ENCODE measurements at places on chromosomes 3 and 15. TPM values are rescaled to one million over a fixed set of nuclear protein-coding genes. Genes with fewer than 3 reads are reported as not detected.
A peak's percentile ranks its signal among the peaks of the same experiment; 100 is the strongest.

Gene CXCR6
- total RNA-seq: 2.9 TPM

Gene P2RY1
- 5.4 TPM for total RNA-seq

Gene RNF13
- total RNA-seq: 52.4 TPM

Gene EIF4E3
- total RNA-seq: 8.2 TPM

Gene DISP2
- under 0.01 TPM for total RNA-seq

- no peak overlapping the region for H3K27ac ChIP-seq
- H3K4me3 ChIP-seq: no peak overlapping the region
- DNase-seq: no peak
- H3K27me3 ChIP-seq: no peaks in the 10 kb centered on the region
- H3K4me1 ChIP-seq: peaks cover 5% of the 10 kb centered on the region
- H3K36me3 ChIP-seq: no peaks in the 10 kb centered on the region
Observed at GRCh38 chr3:157531771-157532170, 28.6 kb upstream of the VEPH1 start.

DNA sequence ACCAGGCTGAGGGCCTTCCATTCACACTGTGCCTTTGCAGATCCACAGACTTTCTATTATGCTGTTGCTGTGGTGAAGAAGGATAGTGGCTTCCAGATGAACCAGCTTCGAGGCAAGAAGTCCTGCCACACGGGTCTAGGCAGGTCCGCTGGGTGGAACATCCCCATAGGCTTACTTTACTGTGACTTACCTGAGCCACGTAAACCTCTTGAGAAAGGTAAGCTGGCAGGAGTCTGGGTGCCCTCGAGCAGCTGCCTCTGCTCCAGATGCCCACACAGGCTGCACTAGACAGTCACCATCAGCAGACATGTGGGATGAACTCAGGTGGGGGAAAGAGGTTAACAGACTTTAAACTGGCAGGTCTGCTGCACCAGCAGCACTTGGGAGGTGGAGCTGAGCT, 8.3 kb downstream of the TF start:
- H3K4me3 ChIP-seq: no peak overlapping the region
- no peak for DNase-seq
- no peaks in the 10 kb centered on the region for H3K36me3 ChIP-seq

DNA sequence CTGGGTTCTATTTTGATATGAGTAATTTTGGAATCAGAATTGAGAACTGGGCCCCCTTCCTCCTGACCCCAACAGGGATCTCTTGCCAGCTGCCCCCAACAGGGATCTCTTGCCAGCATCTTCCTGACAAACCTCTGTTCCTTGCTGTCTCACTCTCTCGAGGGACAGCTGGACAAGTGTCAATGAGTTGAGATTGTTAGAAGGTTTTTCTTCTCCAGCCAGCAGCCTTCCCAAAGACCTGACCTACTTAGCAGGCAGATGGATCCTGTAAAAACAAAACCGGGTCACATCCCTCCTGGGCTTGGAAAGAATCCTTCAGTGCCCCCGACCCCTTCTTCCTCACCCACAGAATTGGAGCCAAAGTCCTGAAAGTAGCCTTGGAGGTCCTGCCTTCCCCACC, 21.6 kb downstream of the LIMD1 start:
- H3K36me3 ChIP-seq: no peaks in the 10 kb centered on the region
- no peak for DNase-seq

DNA sequence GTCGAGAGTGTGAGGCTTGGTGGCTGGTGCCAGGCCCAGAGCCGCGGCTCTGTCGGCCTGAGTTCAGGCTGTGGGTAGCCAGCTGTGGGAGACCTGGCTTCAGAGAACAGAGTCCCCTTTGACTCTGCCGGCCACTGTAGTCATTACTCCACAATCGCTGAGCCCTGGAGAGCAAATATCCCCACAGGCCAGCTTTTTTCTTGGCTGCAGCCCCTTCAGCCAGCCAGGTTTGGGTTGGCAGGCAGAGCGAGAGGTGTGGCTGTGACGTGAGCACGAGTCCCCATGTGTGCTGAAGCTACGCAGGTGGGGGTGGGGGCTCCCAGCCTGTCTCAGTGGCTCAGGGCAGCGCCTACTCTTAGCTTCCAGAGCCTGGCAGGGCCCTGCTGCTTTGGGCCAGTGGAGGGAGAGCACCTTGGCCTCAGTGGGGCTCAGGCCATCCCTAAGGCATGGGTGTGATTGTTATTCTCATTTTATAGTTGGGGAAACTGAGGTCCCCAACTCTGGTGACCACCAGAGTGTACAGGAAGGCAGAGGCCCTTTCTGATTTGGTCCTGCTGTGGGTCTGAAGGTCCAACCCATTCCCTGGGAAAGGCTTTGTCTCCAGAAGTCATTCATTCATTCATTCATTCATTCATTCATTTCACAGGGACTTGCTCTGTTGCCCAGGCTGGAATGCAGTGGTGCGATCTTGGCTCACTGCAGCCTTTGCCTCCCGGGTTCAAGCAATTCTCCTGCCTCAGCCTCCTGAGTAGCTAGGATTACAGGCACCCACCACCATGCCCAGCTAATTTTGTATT, 45.7 kb upstream of the LCTL start:
- peaks cover 9% of the 10 kb centered on the region for H3K4me1 ChIP-seq

DNA sequence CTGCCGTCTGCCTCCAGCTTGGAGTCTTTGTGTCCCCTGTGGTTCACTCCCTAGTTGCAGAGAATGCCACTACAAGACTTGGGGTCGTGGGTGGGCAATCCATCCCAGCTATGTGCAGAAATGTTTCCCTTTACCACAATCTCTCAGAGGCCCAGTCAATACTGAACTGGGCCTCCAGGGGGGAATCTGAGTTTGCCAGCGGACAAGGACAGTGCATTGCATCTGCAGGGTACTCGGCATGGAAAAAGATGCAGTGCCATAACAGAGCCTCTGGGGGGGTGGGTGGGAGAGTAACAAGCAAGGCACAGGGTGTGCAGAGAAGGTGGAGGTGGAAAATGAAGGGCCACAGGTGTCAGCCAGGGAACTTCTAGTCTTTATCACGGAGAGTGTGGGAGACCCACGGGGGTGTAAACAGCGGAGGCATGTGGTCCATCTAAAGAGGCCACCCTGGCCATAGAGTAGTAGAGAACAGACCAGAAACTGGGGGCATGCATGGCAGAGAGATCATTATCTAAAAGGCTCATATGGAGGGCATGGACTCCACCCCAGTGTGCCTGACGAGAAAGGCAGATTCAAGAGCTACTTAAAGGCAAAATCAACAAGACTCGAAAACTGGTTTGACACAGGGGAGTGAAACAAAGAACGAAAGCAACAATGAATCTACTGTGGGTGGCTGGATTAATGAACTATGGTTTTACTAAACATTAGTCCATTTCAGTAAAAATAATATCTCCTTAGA, 182.4 kb downstream of the ANXA2 start:
- DNase-seq: no peak
- H3K27ac ChIP-seq: no peak overlapping the region
- no peaks in the 10 kb centered on the region for H3K27me3 ChIP-seq
- H3K36me3 ChIP-seq: no peaks in the 10 kb centered on the region

GRCh38 chr3:138875096-138875753, 40.5 kb upstream of the PIK3CB start:
- H3K36me3 ChIP-seq: no peaks in the 10 kb centered on the region
- H3K4me3 ChIP-seq: no peak overlapping the region
- H3K27me3 ChIP-seq: no peaks in the 10 kb centered on the region
- H3K27ac ChIP-seq: no peak overlapping the region

- no peaks in the 10 kb centered on the region for H3K36me3 ChIP-seq
- H3K4me3 ChIP-seq: no peak overlapping the region
- no peaks in the 10 kb centered on the region for H3K27me3 ChIP-seq
- H3K4me1 ChIP-seq: no peaks in the 10 kb centered on the region
Observed at GRCh38 chr3:88211096-88211890, 61.5 kb downstream of the C3orf38 start.

GRCh38 chr15:42994546-42994945, 74.0 kb upstream of the TTBK2 start:
- no peak overlapping the region for H3K4me3 ChIP-seq
- no peaks in the 10 kb centered on the region for H3K27me3 ChIP-seq
- no peak overlapping the region for H3K27ac ChIP-seq
- no peaks in the 10 kb centered on the region for H3K4me1 ChIP-seq
- H3K36me3 ChIP-seq: peaks cover 11% of the 10 kb centered on the region

DNA sequence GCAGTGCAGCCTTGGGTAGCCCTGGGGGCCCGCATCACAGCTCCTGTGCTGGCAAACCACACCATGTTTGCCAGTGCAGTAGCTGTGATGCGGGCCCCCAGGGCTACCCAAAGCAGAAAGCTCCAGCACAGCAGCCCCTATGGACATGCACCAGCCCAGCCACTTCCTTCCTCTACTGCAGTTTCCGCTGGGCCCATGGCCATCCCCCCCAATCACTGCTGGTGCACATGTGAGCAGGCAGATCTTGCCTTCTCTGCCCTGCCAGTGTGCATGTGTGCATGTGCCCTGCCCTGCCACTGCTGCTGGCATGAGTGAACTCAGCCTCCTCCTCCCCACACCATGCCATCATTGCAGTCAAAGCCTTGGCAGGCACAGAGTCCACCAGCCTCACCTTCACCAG, 20.1 kb upstream of the MINAR1 start:
- H3K27ac ChIP-seq: no peak overlapping the region
- H3K36me3 ChIP-seq: no peaks in the 10 kb centered on the region
- no peak overlapping the region for H3K4me3 ChIP-seq
- DNase-seq: no peak

GRCh38 chr15:64521201-64521600, 60.8 kb downstream of the ZNF609 start:
- peak; percentile 18 for DNase-seq
- H3K36me3 ChIP-seq: no peaks in the 10 kb centered on the region
- H3K4me3 ChIP-seq: no peak overlapping the region
- H3K27ac ChIP-seq: peak overlapping the region; percentile 61
- H3K27me3 ChIP-seq: no peaks in the 10 kb centered on the region

DNA sequence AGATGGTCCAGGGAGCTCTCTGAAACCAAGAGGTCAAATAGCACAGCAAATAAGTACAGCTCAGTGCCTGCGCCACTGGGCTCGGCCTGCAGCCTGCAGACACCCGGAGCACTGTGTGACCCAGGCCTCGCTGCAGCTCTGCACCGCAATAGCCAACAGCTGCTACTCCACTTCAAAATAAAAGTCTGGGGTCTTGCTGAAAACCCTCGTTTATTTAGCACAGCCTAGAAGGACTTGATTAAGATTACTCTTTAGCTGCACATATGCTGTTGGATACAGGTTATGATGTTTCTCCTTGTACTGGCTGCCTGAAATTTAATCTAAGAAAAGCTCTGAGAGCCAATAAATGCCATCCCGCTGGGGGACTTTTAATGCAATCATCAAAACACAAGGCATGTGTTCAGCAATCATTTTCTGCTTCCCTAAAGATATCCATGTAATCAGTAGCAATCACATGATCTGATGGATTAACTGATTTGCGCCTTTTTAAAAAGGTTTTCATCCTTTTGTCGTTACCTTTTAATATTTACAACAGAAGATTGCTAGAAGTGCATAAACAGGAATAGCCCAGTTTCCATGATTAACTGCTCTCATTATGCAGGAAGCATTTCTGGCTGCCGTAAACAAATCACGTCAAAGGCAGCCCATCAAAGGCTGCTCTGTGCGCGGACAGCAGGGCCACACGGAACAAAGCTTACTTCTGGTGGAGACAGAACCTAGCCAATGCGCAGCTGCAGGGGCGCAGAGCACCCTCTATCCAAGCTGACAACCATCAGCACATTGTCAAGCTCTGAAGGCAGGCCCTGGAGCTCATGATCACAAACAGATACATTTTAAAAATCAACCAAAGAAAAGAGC, 58.8 kb downstream of the CLASP2 start:
- H3K27me3 ChIP-seq: no peaks in the 10 kb centered on the region
- peak overlapping the region; percentile 20 for H3K27ac ChIP-seq

DNA sequence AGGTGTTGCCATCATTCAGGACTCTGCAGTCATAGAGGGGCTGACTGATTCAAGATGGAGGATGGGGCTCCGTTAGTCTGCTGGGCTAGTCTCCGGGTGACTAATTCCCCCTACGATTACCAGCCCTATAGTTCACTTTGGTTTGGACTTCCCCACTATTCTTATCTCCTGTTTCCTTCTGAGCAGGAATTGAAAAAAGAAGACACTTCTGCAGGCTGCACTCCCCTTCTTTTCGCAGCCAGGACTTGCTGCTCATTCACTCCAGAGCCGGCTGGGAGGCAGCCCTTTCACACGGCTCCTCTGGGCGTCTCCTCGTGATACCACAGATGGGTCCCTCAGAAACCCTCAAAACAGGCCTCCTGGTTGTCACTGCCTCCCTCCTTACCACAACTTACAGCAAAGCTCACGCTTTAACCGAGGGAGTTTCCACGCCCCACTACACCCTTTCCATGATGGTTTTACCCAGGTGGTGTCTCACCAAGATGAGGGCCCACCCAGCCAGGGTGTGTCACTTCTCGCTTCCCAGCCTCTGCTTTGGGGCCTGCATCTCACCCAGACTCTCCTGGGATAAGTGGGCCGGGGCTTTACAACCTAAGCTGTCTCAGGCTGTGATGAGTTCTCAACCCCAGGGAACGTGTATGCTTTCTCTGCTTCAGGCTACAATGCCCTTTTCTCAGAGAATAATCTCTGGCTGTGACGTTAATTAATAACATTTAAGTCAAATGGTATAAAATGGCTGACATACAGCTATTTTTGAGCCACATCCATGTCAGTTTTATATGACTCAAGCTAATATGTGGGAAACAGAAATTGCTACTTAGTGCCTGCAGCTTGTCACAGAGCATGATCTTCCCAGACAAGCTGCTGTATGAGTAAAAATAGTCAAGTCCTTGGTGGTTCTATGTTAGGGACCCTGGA, 11.9 kb downstream of the CX3CR1 start:
- DNase-seq: no peak

DNA sequence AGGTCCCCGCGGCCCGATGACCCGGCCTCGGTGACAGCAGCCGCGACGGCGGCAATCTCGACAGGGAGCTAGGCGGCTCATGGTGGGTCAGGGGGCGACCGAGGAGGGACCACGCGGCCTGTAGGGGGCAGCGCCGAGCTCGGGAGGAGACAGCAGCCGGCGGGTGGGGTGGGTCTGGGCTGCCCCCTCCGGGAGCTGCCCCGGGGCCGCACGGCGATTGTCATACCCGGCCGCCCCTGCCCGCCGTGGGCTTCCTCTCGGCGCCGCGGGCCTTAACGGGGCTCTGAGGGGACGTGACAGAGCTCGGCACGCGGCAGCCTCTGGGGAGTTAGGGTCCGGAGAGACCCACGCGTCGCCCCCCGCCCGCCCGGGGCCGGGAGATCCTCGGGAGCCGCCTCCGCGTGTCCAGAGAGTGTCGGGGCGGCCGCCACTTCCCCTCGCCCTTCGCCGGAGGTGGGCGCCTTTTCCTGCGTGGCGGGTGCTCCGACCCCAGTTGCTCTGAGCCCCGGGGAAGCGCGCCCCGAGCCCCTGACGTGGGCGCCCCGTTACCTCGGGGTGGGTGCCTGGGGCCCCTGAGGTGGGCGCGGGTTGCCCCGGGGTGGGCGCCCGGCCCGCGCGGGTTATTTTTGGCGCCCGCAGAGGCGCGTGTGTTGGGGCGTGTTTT, 539 bp upstream of the PLCL2 start:
- DNase-seq: peak; percentile 73
- H3K27me3 ChIP-seq: no peaks in the 10 kb centered on the region
- H3K36me3 ChIP-seq: no peaks in the 10 kb centered on the region
- H3K4me1 ChIP-seq: peaks cover 17% of the 10 kb centered on the region
- peak overlapping the region; percentile 85 for H3K27ac ChIP-seq
- peak overlapping the region; percentile 72 for H3K4me3 ChIP-seq

DNA sequence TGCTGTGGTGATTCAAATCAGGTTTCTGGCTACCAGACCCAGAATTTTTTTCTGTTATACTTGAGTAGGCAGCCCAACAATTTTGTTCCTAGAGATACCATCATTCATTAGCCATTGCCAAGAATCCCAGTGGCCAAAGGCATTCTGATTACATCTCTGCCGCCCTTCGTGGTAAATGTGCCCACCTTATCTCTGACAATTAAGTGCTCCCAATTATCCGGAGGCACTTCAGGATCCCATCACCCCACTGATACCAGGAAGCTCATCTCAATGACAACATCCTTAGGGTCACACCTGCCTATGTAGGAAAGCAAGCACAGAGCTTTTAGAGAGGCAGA, 43.2 kb upstream of the RPL35A start:
- no peak overlapping the region for H3K27ac ChIP-seq
- H3K4me3 ChIP-seq: no peak overlapping the region
- no peaks in the 10 kb centered on the region for H3K36me3 ChIP-seq
- H3K4me1 ChIP-seq: peaks cover 10% of the 10 kb centered on the region
- DNase-seq: no peak

All from body of pancreas (tissue), 4 donors.